ENCODE measurements at places on chromosomes 1 and 21.

GRCh38 chr1:29744684-29745490 lies 508.6 kb downstream of the PTPRU start:
- DNase-seq = no peak

- no peak for DNase-seq
Measured at GRCh38 chr1:179818260-179818659, 59.3 kb downstream of the TOR1AIP2 start.

- DNase-seq = peak; percentile 33
Measured at GRCh38 chr1:41799723-41800122, 119.0 kb downstream of the HIVEP3 start.

DNA sequence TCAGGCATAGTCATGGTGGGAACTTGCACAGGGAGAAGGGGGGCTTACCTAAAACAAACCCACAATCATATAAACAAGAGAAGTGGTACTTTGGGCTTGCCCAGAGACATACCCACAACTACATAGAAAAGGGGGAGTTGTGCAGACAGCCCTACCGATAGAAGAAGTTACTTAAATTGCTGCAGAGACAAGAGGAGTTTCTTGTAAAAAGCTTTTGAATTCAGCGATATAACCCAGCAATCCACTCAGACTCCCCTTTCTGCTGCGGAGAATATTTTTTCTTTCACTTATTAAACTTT lies 164.0 kb upstream of the ETV3 start:
- DNase-seq = no peak

DNA sequence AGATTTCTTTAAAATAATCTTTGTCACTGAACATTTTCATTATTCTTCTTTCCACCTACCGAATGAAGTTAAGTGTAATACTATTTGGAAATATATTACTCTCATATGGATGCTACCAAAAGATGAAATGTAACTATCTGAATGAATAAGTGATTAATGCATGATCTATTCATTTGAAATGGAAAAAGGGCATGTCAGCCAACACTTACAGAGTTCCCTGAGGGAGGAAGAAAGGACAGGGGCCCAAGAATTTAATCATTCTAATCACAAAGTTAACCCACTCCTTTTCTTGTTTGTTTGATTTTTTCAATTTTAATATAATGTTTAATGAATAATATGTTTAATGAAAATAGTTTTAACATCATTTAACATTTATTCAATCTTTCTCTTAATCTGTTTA lies 129.4 kb downstream of the ZC3H11B start:
- no peak for DNase-seq

DNA sequence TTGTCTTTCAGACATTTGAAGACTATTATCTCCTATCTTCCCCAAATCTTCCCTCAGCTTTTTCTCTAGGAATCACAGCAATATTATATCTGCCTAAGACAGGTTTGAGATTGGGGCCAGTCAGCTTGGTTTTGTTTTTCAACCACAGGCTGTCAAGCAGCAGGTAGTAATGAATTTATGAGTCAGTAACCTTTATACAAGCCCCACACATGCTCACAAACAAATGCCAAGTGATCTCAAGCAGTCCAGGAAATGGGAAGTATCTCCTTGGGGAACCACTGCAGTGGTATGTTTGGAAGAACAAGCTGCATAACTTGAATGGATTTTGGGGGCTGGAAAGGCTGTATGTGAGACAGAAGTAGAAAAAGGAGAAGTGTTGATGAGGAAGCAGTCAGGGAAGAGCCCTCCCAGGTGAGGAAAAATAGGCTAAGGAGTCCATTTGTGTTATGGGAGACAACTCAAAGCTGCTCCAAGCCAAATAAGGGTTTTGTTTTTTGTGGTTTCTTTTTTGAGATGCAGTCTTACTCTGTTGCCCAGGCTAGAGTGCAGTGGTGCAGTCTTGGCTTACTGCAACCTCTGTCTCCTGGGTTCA lies 2.1 kb downstream of the DHDDS start:
- no peak for DNase-seq

DNA sequence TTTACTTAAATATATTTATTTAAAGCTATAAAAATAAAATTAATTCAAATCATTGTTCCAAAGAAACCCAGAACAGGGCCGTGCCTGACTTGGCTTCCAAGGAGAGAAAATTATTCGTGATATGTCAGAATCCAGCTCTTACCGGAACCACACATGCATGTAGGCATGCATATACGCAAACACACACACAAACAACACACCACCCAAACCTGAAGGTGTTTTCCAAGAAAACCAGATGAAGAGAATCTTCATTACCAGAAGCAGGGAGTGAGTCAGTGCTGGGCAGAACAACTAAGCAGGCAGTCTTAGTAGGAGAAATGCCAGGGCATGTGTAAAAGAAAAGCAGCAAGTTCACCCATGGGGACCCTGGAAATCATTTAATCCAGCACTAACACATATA lies 432.0 kb upstream of the BEND5 start:
- DNase-seq = no peak

DNA sequence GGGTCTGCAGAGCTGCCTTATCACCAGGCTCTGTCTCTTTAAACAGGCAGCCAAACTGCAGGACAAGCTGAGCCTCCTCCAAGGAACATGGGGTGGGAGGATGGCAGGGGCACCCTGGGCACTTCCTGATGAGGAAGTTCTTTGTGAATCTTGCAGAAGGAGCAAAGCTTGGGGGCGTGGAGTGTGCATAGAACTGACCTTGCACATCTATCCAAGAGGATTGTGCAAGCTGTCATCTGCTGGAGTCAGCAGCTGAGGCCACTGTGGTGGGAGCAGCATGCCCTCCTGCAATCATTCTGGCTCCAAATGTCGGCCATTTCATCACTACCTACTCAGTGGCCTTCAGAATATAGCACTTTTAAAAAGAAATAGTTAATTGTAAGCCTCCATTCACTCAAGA lies 182.2 kb downstream of the AJAP1 start:
- DNase-seq = no peak

DNA sequence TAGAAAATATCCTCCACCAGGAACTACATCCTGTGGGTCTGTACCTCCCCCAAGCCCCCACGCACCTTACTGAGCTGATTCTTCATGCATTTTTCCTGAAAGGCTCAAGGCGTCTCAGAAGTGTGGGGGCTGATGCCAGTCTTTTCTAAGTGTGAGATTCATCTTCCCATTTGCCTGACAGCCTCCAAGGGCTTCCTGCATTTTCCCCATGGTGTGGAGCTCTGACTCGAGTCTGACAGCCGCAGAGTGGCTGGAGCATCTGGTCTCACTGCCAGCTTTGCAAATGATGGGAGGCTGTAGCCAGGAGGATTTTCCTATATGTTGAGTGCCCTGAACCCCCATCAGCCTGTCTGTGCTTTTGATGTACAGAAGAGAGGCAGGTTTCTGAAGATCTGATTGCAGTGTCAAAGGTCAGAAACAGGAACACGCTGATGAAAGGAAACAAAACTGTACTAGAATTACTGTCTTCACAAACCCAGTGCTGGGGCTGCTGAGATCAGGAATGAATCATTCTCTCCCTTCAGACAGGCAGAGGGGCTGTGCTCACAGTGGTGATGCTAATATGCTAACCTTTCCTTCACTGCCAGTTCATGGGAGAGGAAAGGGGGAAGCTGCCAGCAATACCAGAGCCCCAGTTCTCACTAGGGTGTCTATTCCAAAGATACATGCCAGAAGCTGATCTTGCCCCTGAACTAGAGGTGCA lies 201.5 kb upstream of the C1orf174 start:
- no peak for DNase-seq

- DNase-seq = no peak
Measured at GRCh38 chr1:62613325-62613727, 16.0 kb downstream of the ANGPTL3 start.

DNA sequence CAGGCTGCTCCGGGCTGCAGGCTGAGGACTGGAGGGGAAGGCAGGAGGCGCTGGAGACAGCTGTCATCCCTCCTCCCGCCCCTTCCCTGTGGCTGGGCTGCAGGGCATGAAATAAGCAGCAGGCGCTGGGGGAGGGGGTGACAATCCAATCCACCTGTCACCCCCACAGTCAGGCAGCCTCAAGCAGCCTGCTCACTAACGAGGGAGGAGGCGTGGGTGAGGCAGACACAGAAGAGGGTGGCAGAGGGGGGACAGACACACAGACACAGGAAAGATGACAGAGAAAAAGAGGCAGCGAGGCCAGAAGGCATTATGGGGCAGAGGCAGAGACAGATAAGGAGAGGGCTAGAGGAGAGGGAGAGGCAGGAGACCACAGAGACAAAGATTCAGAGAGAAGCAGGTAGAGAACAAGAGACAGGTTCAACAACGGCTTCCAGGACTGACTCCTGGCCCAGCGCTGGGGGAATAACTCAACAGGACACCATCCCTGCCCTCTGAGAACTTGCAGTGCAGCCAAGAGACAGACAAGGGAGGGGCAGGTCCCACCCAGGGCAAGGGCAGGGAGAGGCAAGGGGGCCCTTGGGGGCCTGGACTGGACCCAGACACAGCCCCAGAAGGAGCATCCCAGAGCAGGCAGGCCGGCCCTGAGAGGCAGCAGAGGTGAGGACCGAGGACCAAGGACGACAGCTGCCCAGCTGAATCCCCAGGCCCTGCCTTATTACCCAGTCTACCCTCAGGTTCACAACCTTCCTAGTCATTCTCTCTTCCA lies 11.2 kb downstream of the MEF2D start:
- no peak for DNase-seq

DNA sequence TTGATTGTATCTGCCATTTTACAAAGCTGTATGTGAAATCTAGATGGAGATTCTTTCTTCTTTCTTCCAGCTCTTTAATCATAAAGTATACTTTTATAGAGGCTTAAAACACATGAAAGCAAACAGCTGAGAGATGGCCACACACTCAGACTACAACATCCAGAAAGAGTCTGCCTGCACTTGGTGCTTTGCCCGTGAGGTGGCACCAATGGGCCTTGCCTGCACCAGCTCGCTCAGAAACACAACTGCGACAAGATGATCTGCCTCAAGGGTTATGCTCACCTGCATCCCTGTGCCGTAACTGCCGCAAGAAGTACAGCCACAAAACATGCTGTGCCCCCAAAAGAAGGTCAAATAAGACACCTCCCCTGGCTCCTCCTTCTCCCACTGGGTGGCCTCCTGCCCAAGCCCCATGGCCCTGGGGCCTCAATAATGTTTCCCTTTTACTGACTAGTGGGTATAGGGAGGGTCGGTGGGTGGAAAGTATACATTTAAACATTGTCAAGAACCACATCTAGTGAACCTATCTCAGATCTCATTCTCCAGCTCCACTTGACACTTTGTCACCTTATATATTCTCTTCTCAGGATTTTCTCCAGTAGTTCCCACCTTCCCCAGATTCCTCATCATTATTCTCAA lies 66.7 kb upstream of the ANGPTL3 start:
- peak; percentile 38 for DNase-seq

GRCh38 chr1:44453798-44454349 lies 48.8 kb downstream of the RNF220 start:
- DNase-seq = peak; percentile 9

DNA sequence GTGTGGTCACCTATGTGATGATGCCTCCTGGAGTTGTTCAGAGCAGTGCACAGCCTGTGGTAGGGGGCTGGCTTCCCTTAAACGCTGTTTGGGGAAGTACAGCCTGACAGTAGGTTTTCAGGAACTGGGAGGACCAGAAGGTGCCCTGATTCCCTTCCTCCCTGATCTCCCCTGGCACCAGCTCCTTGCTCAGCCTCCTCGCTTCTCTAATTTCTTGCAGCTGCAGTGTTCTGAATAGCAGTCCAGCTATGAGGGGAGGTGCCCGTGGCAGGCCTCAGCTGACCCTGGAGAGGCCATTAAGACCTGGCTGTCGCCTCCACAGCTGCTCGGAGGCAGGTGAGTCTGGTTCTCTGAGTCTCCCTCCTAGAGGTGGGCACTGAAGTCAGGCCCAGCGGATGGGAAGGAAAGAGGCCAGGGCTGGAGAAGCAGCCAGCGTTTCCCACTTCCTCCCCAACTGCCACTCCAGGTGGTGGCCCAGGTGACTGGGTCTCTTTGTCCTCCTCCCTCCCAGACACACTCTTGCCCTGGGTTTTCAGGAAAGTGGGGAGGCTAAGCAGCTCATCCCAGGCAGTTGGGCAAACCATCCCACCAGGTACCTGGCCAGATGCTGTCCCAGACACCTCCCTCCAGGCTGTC lies 52.0 kb upstream of the RPL11 start:
- DNase-seq = no peak

DNA sequence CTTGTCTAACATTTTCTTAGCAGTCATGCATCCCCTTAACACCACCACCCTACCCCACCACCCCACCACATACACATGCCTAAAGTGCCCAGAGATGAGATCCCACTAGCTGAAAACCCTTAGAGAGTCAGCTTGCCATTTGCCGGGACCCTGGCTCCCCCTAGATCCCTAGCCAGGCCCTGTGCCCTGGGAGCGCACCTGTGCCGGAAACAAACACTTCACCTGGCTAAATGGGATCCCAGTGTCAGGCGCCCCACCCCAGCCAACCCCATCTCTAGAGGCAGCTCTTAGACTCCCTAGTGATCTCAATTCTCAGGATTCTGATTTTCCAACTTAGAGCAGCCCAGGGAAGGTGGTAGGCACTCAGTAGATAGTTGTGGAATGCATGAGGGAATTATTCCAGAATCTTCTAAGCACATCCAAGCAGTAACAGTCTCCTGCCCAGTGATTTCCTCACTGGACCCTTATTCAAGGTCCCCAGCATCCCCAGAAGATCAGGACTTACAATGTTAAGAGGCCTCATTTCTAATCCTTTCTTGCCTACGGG lies 105.2 kb downstream of the LAMC2 start:
- peak; percentile 28 for DNase-seq

DNA sequence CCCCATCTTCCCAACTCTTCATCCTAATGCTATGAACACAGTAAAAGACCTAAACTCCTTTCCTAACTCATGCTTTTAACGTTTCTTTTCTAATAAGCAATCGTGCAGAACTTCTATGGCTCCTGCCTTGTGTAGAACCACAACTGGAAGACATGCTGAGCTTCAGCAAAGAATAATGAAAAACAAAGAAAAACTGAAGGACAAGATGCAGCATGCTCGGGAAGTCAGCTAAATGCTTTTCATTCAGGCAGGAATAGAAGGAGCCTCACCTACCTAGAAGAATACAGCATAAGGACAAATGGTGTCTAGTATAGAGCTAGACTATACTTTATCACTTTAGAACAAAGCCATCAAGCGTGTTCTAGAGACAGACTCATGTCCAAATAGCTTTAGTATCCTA lies 45.9 kb downstream of the LUZP1 start:
- no peak for DNase-seq

- DNase-seq = no peak
Measured at GRCh38 chr1:36851595-36851994, 182.7 kb downstream of the GRIK3 start.

- DNase-seq = no peak
Measured at GRCh38 chr21:42861311-42861847, 18.0 kb downstream of the WDR4 start.

- peak; percentile 31 for DNase-seq
Measured at GRCh38 chr1:64745181-64745985, 508 bp downstream of the RAVER2 start.

DNA sequence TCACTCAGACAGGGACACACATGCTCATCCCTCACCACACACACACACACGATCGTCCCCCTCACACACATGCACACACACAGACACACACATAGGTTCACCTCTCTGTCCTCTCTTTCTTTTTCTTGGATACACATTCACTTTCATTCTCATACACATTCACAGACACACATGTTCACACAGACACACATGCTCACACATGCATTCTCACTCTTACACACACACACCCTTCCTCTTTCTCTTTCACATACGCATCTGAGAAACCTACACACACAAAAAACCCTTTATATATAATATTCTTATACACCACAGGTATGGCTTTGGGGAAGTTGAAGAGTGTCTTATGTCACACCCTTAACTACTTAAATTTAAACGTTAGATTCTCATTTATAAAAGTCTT lies 248.6 kb upstream of the RUNX1 start:
- DNase-seq = no peak

All from fibroblast of skin of back (primary cell).